Smooth muscle cell of the umbilical artery (primary cell): ENCODE measurements at places on chromosomes 5 and 9. TPM values are rescaled to one million over a fixed set of nuclear protein-coding genes. Genes with fewer than 3 reads are reported as not detected.

The AQP3 gene
- 0.42 and 0.59 TPM in 2 replicates for total RNA-seq

The MRRF gene
- total RNA-seq = 24.9 and 29.5 TPM in 2 replicates

The PLPPR1 gene
- total RNA-seq = 0.05 TPM in 1 of 2 replicates, not detected in the other

The MACIR gene
- total RNA-seq = 8.0 and 26.0 TPM in 2 replicates

The FYB1 gene
- total RNA-seq = under 0.01 TPM in 1 of 2 replicates, not detected in the other

The NFIB gene
- 3.0 and 16.4 TPM in 2 replicates for total RNA-seq

The SPINK7 gene
- not detected in 2 replicates for total RNA-seq

The CRHBP gene
- total RNA-seq = not detected in 2 replicates

The GRXCR2 gene
- total RNA-seq = not detected in 2 replicates

The KCNN2 gene
- 0.18 and 0.59 TPM in 2 replicates for total RNA-seq

The GLDC gene
- total RNA-seq = under 0.01 and 1.3 TPM in 2 replicates

The OBP2A gene
- total RNA-seq = not detected in 2 replicates

The HTR4 gene
- not detected in 2 replicates for total RNA-seq

The FEM1C gene
- 19.6 and 27.5 TPM in 2 replicates for total RNA-seq

The IFNA13 gene
- total RNA-seq = not detected in 2 replicates

The AFAP1L1 gene
- total RNA-seq = 1.5 and 3.4 TPM in 2 replicates

The GABRA1 gene
- 0.30 TPM in 1 of 2 replicates, not detected in the other for total RNA-seq

The ABCA1 gene
- 198 and 229 TPM in 2 replicates for total RNA-seq

The STARD4 gene
- 240 and 262 TPM in 2 replicates for total RNA-seq

The SLC4A9 gene
- total RNA-seq = not detected in 2 replicates

The TXNDC8 gene
- total RNA-seq = not detected in 2 replicates

The EPB41L4B gene
- total RNA-seq = 0.09 TPM in 1 of 2 replicates, not detected in the other

The MYMK gene
- not detected in 2 replicates for total RNA-seq

The CBY3 gene
- total RNA-seq = 0.23 TPM in 1 of 2 replicates, not detected in the other

The SERF1A gene
- 2.8 and 5.0 TPM in 2 replicates for total RNA-seq

The TTC1 gene
- 49.9 and 63.5 TPM in 2 replicates for total RNA-seq

The KIF4B gene
- total RNA-seq = 0.09 TPM in 1 of 2 replicates, not detected in the other

The ADRB2 gene
- 0.18 and 0.30 TPM in 2 replicates for total RNA-seq

The ANGPTL2 gene
- 6.3 and 19.0 TPM in 2 replicates for total RNA-seq

The ZNF354C gene
- 7.1 and 8.1 TPM in 2 replicates for total RNA-seq

The PCDHAC2 gene
- total RNA-seq = 0.30 and 0.32 TPM in 2 replicates

The GLIPR2 gene
- total RNA-seq = 29.2 and 44.5 TPM in 2 replicates

The PCDHA1 gene
- under 0.01 and 0.09 TPM in 2 replicates for total RNA-seq

The CKMT2 gene
- 3.3 and 3.6 TPM in 2 replicates for total RNA-seq

The ALDH1A1 gene
- 141 and 164 TPM in 2 replicates for total RNA-seq

The TMEM252 gene
- not detected in 2 replicates for total RNA-seq

The PCDHA11 gene
- 0.18 and 0.30 TPM in 2 replicates for total RNA-seq

The PCDHGC4 gene
- 2.4 and 3.5 TPM in 2 replicates for total RNA-seq

The SELENOP gene
- total RNA-seq = 0.32 and 1.8 TPM in 2 replicates

The PCDHGB7 gene
- 8.3 and 10.1 TPM in 2 replicates for total RNA-seq

The IL7R gene
- total RNA-seq = 3.6 and 9.0 TPM in 2 replicates

The NR6A1 gene
- total RNA-seq = under 0.01 and 1.2 TPM in 2 replicates

The IGIP gene
- 16.2 and 18.7 TPM in 2 replicates for total RNA-seq

The CCNI2 gene
- total RNA-seq = not detected in 2 replicates

The COMMD10 gene
- total RNA-seq = 31.8 and 34.4 TPM in 2 replicates

The DOK3 gene
- 3.3 and 8.4 TPM in 2 replicates for total RNA-seq

The C5orf52 gene
- total RNA-seq = not detected in 2 replicates

The OSMR gene
- total RNA-seq = 111 and 114 TPM in 2 replicates

The KLF4 gene
- 1.5 and 4.3 TPM in 2 replicates for total RNA-seq

The SH3GL2 gene
- total RNA-seq = 0.05 TPM in 1 of 2 replicates, not detected in the other

The FUT7 gene
- under 0.01 TPM in 1 of 2 replicates, not detected in the other for total RNA-seq

The SPAAR gene
- total RNA-seq = 0.14 TPM in 1 of 2 replicates, not detected in the other

The NR5A1 gene
- not detected in 2 replicates for total RNA-seq

The FGF1 gene
- total RNA-seq = 3.3 and 12.5 TPM in 2 replicates

The IL4 gene
- total RNA-seq = not detected in 2 replicates

The ZBED3 gene
- total RNA-seq = 1.3 and 1.5 TPM in 2 replicates

The SNCB gene
- 0.18 TPM in 1 of 2 replicates, not detected in the other for total RNA-seq

The HARS1 gene
- total RNA-seq = 60.3 and 81.0 TPM in 2 replicates
